ENCODE measurements at places on chromosomes 16 and 17. TPM values are rescaled to one million over a fixed set of nuclear protein-coding genes. Genes with fewer than 3 reads are reported as not detected.
A peak's percentile ranks its signal among the peaks of the same experiment; 100 is the strongest.

GRCh38 chr17:47099987-47100711 lies 88.9 kb downstream of the CDC27 start:
- DNase-seq, result peak; percentile 94

The MAZ gene
- 814 TPM for total RNA-seq

GRCh38 chr16:48524348-48525200 lies 85.4 kb downstream of the N4BP1 start:
- DNase-seq, result no peak

GRCh38 chr17:8223356-8224126 lies 13.2 kb upstream of the AURKB start:
- peak; percentile 70 for DNase-seq

DNA sequence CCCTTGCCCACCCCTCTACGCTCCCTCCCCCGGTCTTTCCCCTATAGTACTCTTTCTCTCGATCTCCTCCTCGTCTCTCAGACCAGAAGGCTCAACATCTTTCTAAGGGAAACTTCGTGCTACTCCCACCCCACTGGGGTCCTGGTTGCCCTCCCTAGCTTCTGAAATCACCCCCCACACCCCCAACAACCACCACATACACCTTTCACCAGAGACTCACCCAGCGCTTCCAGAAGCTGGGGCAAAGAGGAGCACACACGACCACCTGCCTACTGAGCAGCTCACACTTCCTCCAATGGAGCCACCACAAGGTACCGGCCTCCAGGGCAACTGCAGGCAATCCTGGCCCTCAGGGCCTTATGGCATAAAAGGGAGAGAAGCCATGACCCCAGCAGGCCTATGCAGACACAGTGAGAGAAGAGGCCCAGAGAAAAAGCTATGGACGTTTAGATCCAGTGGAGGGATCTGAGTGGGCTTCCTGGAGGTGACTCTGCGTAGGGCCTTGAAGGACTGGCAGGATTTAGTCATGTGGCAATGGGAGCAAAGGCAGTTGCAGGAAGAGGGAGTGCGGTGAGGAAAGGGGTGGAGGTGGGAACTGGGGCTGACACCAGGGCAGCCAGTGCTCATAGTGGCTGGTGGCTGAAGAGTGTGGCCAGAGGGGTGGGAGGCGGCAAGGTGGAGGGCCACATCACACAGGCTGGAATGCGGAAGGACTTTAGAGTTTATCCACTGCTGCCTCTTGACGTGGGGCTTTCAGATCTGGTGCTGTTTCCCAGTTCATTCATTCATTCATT lies 12.1 kb upstream of the TMEM92 start:
- DNase-seq, result no peak

The ENPP7 gene
- not detected for total RNA-seq

The SLC9A5 gene
- total RNA-seq, result 2.2 TPM

The CCL16 gene
- not detected for total RNA-seq

DNA sequence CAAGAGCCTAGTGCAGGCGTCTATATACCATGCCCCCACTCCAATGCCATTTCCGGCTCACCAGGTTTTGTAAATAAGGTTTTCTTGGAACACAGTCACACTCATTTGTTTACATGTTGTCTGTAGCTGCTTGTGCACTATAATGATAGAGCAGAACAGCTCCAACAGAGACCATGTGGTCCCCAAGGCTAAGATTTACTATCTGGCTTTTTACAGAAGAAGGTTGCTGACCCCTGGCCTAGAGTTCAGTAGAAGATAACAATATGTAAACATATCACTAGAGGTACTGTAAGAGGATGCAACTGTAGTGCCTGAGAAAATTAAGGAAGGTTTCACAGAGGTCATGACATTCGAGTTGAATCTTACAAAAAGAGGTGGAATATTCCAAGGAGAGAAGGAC lies 66.3 kb downstream of the CACNG1 start:
- no peak for DNase-seq

DNA sequence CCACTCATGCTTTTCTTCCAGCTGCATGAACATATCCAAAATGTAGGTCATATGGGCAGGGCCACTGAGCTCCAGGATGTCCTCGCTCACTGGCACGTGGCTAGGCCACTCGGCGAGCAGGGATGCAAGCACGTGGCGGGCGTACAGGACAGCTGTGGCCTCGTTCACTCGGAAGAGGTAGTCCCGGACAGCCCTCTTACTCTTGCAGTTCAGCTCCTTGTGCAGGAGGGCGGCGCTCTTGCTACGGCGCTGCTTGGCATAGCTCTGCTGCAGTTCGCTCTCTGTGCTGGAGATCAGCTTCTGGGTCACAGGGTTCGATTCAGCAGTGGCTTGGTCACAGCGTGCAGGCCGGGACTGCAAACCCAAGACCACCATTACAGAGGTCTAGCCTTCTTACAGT lies 53.1 kb upstream of the ATP2A3 start:
- no peak for DNase-seq

The DNAI2 gene
- not detected for total RNA-seq

DNA sequence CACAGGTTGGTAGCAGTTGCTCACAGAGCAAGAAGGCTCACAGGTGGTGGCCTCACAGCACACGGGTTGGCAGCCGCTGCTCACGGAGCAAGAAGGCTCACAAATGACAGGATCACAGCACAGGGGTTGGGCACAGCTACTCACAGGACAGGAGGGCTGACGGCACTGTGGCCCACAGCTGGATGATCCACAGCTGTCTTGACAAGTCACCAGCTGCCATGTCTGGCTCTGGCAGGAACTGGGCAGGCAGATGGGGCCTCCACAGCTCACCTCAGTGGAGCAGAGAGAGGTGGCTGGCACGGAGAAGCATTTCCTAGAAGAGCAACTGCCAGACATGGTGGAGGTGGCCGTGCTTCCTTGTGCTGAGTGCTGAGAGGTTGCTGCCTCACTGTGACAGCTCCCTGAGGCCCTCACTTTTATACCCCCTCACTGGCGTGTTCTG lies at the start of gene KRTAP16-1:
Gene KRTAP16-1 (minus strand): TSS at position 392 of the 442 bp plus-strand sequence. CDS start 56 bp downstream, at position 336.
- DNase-seq, result no peak

DNA sequence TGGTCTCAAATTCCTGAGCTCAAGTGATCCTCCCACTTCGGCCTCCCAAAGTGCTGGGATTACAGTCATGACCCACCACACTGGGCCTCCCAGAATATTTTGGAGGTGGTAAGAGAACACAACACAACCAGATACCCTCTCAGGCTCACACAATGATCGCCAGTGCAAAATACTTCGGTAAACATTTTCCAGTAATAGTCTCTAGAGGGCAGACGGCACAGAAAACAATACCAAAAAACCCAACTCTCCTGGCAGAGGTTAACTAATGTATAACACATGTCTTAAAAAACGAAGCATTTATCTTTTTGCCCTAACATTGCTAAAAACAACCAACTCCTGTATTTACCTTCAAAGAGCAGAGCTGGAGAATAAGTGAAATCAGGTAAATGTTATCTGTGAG lies 10.5 kb downstream of the NUFIP2 start:
- no peak for DNase-seq

DNA sequence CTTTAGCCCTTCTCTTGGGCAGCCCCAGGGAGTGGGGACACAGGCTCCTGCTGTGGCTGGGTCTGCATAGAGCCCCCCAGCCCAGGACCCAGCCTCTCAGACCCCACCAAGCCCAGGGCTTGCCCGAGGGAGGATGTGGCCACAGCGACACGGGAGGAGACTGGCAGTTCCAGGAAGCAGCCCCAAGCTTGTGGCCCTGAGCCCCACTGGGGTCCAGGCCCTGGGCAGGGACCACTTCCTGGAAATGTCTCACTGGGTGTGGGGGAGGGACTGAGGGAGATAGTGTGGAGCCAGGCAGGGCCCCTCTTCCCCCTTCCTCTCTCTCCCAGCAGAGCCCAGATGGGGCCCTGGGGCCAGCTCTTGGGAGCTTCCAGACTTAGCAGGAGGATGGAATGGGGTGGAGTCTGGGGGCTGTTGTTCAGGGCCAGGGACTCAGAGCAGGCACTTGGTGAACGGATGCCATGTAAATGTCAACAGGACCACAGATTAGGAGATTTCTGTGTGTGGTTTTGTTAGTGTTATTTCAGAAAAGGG lies 35.3 kb downstream of the ADGRG5 start:
- DNase-seq, result no peak

The SIRT7 gene
- 101 TPM for total RNA-seq

DNA sequence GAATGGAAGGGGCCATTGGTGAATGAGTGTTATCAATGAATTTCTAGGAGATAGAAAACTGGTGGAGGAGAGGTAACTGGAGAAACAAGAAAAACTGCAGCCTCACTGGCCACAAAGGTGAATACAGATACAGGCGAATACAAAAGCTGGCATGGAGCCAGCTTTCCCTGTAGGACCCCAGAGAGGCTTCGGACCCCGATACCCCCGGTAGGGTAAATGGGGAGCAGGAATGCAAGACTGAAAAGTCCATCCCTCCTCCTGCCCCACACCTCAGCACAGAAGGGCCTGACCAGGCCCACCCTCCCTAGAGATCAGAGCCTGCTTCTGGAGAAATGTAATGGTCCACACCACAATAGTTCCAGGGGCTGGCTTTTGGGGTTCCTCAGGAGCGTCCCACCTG lies 4.9 kb upstream of the MYLK3 start:
- DNase-seq, result no peak

GRCh38 chr17:12085076-12085949 lies 64.6 kb downstream of the MAP2K4 start:
- no peak for DNase-seq

DNA sequence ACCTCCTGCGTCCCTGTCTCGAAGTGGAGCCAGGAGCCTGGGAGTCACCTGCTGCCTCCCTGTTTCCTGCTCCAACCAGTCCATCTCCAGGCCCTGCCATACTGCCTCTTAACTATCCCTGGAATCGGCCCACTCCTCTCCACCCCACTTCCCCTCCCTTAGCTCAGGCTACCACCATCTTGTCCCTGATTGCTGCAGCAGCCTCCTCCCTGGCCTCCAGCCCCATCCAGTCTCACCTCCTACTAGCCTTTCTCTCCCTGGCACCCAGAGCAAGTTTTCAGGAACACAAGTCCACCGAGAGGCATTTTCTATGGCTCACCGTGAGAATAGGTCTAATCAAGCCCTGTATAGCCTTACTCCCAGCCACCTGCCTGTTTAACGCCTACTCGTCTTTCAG lies 865 bp upstream of the CAMKK1 start:
- DNase-seq, result no peak

DNA sequence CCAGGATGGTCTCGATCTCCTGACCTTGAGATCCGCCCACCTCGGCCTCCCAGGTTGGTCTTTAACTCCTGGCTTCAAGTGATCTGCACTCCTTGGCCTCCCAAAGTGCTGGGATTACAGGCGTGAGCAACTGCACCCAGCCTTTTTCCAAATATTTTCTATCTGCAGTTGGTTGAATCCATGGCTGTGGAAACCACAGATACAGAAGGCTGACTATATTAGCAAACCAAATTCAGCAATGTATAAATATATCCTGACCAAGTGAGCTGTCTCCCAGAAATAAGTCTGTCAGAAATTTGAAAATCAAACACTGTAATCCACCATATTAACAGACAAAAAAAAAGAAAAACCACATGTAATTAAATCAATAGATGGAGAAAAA lies 9.6 kb downstream of the CFDP1 start:
- no peak for DNase-seq

- DNase-seq, result no peak
These were observed 1.5 kb downstream of the GEMIN4 start for GRCh38 chr17:750431-751037.

The NME1 gene
- total RNA-seq, result 237 TPM

- DNase-seq, result peak; percentile 79
These were observed 671 bp downstream of the DGKE start for GRCh38 chr17:56834380-56835263.

The AGRP gene
- total RNA-seq, result not detected

The KRT15 gene
- 15.9 TPM for total RNA-seq

DNA sequence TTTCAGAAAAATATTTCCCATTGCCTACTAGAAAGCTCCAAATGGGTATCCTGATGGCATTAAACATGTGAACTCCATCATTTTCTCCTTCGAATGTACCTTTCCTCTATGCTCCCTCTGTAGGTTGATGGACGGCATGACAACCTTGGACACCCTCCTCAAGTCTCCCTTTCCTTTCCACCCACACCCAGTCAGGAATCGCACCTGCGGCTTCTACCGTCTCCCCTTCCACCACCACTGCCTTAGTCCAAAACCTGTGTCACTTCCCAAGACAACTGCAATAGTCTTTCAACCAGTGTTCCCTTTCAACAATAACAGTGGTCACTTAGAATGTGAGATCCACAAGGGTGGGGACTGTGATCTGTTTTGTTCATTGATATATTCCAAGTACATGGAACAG lies 233.1 kb upstream of the AXIN2 start:
- peak; percentile 73 for DNase-seq

The SLC38A8 gene
- total RNA-seq, result not detected

DNA sequence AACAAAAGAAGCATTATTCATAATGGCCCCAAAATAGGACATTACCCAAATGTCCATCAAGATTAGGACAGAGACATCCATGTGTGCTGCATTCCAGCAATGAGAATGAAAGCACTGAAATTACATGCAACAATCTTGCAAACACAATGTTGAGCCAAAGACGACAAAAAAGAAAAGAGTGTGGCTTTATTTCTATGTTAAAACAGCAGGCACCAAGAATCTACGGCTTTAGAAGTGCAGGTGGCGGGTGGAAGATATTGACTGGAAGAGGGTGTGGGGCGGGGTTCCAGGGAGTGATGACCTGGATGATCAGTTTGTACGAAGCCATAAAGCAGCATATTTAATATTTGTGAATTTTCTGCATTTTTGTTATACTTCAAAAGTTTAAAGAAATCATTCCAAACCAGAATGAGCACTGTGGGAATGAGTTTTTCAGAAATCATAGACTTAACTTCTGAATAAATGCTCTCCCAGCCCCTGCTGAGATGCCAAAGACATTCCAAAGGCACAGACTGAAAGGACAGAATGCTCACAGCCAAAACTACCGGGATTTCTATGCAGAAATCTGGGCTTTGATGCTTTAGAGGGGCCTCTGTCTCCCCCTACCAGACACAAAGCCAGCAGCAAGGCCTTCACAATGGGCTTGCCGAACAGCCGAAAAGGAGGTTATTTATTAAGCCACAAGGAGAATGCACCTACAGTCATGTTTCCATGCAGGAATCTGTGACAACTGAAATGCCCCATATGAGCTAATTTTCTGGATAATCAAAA lies 361.6 kb downstream of the GRIN2A start:
- no peak for DNase-seq

GRCh38 chr17:19316761-19317358 lies 45.7 kb downstream of the B9D1 start:
- no peak for DNase-seq

DNA sequence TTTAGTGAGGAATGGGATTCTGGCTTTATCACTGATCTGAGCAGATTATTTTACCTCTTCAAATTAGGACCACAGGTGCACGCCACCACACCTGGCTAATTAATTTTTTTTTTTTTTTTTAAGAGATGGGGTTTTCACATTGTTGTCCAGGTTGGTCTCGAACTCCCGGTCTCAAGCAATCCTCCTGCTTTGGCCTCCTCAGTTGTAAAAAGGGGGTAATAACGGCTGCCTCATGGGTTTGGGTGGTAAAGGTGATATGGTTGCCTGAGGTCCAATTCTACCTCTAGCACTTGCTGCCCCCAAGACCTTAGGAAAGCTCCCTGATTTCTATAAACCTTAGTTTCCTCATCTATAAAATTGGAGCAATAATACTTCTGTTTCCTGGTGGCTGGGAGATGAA lies 130.7 kb upstream of the HS3ST2 start:
- DNase-seq, result no peak

The ACE gene
- total RNA-seq, result not detected

GRCh38 chr16:23225109-23225508 lies 42.6 kb downstream of the SCNN1G start:
- DNase-seq, result no peak

GRCh38 chr17:74695629-74696028 lies 17.1 kb downstream of the CD300LF start:
- no peak for DNase-seq

The MAP2K3 gene
- total RNA-seq, result 89.9 TPM
